Activated T-helper 1 cell treated with Interleukin-2 at 50 U/mL for 16 hours (primary cell): ENCODE measurements at places on chromosomes 1 and 21.

DNA sequence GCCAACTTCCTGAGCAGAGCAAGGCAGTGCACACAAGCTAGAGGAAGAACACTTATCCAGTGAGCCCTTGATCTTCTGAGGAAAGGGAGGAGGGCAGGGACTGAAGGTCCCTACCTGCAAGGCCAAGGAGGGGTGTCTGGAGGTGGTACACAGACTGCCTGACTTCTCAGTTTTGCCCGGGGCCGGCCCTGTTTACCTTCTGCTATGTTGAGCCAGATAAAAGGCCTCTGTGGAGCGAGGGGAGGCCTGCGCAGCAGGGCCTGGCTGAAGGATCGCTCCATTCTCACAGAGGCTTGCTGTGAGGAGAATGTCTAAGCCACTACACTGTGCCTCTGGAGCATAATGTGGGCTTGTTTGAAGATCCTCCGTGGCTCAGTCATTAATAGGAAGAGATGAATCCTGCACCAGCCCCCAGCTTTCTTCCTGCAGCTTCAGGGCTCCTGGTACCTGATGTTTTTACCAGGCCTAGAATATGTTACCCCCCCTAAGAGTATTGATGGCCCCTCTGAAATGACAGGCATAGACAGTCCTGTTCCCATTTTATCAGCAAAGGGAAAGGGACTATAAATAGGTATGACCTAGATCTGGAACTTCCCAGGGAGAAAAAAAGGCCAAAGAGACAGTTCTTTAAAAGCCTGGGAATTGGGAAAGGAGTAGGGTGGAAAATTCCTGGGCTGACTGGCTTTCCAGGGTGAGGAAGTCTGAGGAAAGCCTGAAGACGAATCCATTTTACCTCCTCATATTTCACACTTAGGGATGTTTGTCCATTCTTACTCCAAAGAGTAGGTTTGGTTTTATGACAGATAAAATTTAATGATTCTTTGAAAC lies 4.7 kb downstream of the POGK start:
- DNase-seq, result no peak

DNA sequence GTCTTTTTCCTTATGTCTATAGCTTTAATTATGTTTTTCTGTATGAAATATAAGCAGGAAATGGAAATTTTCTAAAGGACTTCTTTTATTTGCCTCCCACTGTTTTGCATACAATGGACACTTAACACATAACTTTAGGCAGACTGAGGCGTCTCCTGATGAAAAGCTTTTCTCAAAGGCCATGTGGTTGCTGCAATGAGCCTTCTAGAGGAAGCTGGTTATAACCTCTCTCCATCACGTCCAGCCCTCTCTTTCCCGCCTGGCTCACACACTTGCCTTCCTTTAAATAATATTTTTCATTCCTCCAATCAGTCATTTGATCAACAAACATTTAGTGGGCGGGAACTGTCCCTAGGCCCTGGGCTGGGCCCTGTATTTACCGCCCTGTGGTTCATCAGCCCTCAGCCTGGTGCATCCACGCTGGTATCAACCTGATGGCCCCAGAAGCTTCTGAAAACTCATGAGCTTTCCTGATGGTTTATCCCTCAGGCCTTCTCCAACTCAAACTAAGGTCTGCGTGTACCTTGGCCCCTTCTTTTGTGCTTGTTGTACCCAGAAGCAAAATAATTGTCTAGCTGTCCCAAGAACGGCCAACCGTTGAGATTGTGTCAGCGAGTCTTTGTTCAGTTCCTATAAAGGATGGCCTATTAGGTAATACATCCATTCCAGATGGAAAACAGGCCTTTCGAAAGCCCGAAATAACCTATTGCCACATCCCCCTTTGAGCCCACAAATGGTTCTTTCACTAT lies 75.3 kb upstream of the LYST start:
- DNase-seq, result no peak

- DNase-seq, result no peak
These were observed 514.0 kb upstream of the ADAMTS5 start for GRCh38 chr21:27480841-27481261.

- DNase-seq, result no peak
These were observed 79.5 kb upstream of the SLC45A1 start for GRCh38 chr1:8238141-8239038.

DNA sequence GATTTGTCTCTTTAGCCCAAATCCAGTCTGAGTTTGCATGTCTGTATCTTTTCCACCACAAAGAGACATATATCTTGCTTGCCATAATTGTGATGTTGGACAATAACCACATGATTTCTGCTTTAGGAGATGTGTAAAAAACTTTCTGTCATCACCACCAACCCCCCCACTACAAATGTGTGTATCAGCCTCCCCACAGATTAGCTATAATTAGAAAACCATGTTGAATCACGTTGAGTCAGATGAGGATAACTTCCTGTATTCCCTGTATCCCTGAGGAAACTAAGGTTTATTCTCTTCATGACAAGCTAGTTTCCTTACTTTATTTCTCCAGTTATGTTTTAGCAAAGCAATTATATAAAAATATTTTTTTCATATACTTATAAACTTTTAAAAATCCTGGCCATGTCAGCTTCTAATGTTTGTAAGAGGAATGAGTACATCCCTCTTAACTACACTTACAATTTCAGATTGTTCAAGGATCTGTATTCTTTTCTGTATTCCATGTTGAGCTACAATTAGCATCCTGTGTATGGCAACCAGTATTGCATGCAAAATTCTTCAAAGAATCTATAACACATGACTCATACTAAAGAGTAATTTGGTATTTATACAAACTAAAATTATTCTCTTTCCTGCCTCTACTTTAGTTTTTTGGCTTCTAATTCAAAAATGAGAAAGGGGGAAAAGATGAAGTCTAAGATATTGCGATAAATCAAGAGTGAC lies 143.0 kb downstream of the FMN2 start:
- DNase-seq, result no peak

DNA sequence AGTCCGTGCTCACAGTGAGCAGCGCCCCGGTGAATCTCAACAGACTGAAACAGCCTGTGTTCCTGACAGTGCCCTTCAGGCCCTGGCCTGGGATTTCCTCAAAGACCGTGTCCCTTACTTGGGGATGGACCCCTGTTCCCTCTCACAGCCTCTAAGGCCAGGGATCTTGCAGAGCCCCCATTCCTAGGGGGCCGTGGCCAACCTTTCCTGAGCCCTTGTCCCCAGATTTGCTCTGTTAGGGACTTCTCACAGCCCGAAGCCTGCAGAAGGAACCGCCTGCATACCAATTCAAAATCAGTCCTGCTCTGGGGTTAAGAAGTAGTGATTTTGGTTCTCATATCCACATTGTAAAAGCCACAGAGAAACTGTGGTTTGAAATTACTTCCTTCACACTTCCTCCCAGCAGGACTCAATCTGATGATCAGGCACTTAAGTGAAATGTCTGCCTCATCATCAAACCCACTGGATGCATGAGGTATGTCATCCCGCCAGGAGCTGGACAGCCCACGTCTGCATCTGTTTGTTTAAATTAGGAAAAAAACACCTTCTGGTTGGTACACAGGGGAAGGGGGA lies 14.9 kb downstream of the ABCA4 start:
- no peak for DNase-seq

GRCh38 chr1:229412056-229412455 lies 21.8 kb downstream of the ACTA1 start:
- no peak for DNase-seq

- DNase-seq, result no peak
These were observed 50.0 kb downstream of the MRPL37 start for GRCh38 chr1:54249819-54250435.

DNA sequence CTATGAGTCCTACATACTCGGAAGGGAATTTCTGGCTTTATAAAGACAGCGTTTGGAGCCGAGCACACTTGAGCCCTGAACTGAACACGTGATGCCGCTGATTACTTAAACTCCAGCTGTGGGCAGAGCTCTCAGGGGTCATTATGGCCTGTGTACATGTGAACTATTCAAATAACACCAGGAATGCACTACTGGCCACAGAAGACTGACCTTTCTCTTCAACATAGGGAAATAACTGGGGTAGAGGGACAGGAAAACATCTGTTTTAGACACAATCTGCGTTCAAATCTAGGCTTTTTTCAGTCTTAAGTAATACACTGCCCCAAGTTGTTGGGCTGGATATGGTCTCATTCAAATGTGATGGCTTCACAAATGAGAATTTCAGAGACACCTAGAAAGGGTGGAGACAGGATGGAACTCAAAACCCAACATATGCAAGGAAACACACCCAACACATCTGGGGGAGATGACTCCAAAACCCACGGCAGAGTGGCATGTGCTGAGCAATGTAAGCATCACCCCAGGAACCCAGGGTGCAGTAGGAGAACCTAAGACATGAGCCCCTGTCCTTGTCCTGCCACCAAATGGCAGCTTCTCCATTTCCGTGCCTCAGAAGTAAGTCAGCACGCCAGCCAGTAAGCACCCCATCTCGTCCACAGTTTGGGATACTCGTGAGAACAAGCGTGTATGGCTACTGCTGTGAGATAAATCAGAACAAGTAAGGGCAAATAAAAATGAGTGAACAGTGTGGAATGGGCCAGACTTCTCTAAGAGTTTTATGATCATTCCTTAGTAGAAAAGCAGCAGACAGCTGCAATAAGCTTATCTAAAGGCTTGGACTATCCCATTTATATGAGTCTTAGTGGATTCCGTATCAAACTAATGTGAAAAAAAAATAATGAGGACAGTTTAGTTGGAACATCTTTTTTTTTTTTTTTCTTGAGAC lies 24.9 kb downstream of the NID1 start:
- no peak for DNase-seq
